Umbilical cord (tissue), 2 donors: ENCODE measurements at places on chromosomes 16 and 17.

- DNase-seq: no peak
Measured at GRCh38 chr17:64377769-64378282, 12.8 kb downstream of the PECAM1 start.

DNA sequence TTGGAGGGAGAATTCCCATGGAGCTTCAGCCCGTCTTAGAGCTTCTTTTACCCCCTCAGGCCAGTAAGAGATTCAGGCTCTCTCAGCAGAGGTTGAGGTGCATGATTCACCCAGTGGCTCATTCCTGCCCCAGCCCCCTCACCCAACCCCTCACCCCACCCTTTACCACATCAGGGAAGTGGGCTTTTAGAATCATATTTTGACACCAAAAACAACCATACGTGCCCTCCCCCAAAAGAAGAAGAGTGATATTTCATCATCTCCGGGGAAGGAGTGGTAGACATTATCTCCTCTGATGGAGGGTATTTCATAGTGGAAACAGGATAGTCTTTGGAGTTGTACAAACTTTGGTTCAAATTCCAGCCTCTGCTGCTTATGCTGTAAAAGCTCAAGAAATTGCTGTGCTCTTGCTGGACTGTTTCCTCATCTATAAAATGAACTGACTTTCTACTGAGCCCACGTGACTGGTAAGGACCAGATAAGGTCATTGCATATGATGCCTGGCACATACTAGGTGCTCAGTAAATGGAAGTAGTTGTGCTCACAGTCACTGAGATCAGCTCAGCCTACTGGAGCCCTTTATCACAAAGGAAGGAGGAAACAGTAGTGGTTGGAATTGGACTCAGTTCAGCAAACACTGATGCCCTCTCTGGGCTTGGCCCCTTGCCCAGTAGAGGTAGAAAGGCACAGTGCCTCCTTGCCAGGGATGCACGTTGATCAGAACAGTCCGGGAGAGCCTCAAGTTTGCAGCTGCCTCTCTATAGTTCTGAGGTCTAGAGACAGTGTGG lies 18.3 kb upstream of the CCL5 start:
- DNase-seq: no peak

- peak; percentile 10 for DNase-seq
Measured at GRCh38 chr17:28811651-28812090, 30.9 kb downstream of the FAM222B start.

DNA sequence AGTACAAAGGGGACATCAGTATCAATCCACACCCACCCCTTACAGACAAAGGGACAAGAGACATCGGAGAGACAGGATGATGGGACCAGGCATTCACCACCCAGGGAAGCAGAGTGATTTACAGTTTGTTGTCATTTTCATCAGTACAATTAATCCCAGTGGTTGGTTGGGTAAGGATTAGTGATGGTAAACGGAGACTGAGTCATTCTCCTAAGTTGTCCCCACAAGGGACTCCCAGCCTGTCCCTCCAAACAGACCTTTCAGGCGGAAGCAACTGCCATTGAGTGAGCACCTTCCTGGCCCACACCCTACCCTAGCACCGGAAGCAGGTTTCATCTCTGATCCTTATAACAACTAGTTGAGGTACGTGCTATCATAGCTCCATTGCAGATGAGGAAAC lies 11.2 kb downstream of the PPL start:
- DNase-seq: no peak

DNA sequence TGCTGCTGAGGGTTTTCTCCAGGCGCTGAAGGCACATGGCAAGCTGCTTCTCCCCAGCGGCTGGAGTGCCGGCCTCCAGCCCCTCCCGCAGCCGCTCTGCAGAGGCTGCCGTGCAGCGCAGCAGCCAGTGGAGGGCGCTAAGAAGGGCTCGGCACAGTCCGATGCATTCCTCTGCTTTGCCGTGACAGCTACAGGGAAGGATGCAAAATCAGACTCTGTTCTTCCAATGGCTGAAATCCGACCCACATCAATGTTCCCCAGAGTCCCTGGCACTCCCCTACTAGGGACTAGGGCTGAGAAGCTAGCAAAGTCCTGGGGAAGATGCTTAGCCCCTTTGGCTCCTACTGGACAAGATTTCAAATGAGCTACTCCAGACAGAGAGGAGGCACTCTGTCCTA lies 19.0 kb downstream of the MED24 start:
- DNase-seq: no peak

GRCh38 chr17:80030730-80031410 lies 4.8 kb downstream of the TBC1D16 start:
- no peak for DNase-seq

- no peak for DNase-seq
Measured at GRCh38 chr17:40518401-40519088, 17.1 kb upstream of the TNS4 start.

GRCh38 chr17:55770196-55770870 lies 19.5 kb downstream of the PCTP start:
- peak; percentile 52 for DNase-seq

- DNase-seq: no peak
Measured at GRCh38 chr17:81465910-81466309, 46.7 kb downstream of the ACTG1 start.

DNA sequence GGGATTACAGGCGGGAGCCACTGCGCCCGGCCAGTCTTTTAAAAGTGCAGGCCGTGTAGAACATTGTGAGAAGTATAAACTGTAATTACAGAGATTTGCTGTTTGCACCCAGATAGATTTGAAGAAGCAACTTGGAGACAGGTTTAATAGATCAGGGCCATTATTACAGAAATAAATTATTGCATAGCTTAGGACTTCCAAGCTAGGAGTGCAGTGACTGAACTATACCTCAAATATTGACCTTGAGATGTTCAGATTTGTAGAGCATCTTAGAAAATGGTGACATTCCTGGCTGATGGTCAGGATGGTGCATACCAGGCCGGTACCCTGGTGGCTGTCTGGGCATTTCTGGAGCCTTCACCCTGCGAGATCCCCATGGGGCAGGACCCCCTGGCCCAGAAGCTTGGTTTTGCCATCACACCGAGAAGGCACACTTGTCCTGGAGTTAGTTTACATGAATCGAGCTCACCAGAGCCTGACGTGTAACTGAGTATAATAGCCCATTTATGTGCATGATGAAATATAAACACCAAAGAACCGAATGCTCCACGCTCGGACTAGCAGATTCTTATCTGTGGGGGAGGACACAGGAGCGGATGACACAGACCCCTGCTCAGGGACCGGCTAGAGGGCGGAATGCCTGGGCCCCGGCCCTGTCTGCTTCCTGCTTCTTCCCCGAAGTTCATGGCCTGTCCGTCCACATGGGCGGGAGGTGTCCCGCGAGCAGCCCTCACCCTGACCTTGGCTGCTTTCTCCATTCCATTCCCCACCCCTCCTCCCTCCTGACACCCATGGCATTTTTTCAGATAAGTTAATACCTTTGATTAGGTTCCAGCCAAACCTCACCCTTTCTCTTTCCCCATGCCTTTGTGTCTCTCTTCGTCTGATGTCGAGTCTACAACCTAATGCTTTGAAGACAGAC lies 32.1 kb downstream of the CCDC40 start:
- DNase-seq: peak; percentile 17

DNA sequence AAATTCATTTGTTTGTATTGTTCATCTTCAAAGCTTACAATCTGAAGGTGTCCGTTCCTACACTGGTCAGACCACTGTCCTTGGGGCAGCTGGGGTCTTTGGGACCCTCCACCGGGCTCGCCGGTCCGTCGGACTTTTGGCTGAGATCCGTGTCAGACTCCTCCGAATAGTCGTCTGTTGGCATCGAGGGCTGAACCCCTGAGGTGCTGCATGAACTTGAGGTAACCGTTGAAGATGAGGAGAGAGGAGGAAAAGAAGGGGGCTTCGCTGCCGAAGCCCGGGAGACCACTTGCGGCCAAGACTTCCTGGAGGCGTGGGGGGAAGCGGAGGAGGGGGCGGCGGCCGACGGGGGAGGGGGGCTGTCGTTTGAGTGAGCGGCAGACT lies 260.8 kb downstream of the ZFHX3 start:
- no peak for DNase-seq

GRCh38 chr16:70777496-70777895 lies 23.5 kb downstream of the VAC14 start:
- no peak for DNase-seq

- DNase-seq: peak; percentile 47
Measured at GRCh38 chr16:14364386-14365199, 265.5 kb downstream of the PARN start.

- DNase-seq: no peak
Measured at GRCh38 chr16:83233153-83233552, 574.6 kb upstream of the HSBP1 start.

- no peak for DNase-seq
Measured at GRCh38 chr17:34486761-34487160, 92.6 kb upstream of the TMEM132E start.
